Gastrocnemius medialis (tissue), 4 donors: ENCODE measurements at places on chromosomes 7 and 10. TPM values are rescaled to one million over a fixed set of nuclear protein-coding genes. Genes with fewer than 3 reads are reported as not detected.
A peak's percentile ranks its signal among the peaks of the same experiment; 100 is the strongest.

The CDC14C gene
- total RNA-seq, result not detected

The LRRC17 gene
- total RNA-seq, result not detected

The HACD1 gene
- total RNA-seq, result 39.0 TPM

The SDK1 gene
- total RNA-seq, result 1.3 TPM

The SH2D4B gene
- total RNA-seq, result not detected

DNA sequence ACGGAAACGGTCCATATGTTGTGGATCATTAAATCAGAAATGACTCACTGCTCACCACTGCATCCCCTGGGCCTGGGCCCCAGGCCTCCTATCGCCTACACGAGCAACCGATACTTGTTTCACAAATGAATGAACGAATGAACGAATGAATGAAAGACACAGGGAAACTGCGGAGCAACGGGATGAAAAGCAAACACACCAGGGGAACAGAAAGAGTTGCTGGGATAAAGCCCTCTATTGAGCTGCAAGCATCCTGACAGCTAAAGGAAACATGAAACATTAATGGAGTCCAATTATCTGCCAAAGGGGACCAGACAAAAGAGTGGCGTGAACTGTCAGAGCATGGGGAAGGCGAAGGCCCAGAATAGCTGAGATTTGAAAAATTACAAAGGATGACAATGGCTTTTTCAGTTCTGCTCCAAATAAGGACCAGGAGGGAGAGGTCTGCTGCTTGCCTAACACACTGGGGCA is 92.1 kb downstream of the GRB10 start:
- H3K27me3 ChIP-seq, result no peaks in the 10 kb centered on the region
- H3K4me3 ChIP-seq, result no peak overlapping the region
- no peak for DNase-seq

DNA sequence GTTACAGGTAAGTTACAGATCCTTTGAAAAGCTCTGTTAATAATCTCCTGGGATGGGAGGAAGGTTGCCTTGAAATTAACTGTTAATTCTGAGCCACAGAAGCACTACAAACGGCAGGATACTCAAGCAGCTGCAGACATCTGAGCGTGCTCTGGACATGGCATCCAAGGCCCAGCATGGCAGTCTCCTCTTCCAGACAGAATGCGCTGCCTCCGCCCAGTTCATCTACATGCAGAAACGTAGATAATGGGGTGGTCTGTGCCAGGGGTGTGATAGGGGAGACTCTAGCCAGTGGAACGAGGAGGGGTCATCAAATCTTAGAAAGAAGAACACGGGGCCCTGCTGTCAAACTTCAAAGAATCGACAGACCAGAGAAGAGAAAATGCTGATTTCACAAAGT is 13.8 kb downstream of the VIPR2 start:
- peaks cover 7% of the 10 kb centered on the region for H3K4me1 ChIP-seq
- DNase-seq, result no peak
- H3K27ac ChIP-seq, result no peak overlapping the region
- no peaks in the 10 kb centered on the region for H3K36me3 ChIP-seq

DNA sequence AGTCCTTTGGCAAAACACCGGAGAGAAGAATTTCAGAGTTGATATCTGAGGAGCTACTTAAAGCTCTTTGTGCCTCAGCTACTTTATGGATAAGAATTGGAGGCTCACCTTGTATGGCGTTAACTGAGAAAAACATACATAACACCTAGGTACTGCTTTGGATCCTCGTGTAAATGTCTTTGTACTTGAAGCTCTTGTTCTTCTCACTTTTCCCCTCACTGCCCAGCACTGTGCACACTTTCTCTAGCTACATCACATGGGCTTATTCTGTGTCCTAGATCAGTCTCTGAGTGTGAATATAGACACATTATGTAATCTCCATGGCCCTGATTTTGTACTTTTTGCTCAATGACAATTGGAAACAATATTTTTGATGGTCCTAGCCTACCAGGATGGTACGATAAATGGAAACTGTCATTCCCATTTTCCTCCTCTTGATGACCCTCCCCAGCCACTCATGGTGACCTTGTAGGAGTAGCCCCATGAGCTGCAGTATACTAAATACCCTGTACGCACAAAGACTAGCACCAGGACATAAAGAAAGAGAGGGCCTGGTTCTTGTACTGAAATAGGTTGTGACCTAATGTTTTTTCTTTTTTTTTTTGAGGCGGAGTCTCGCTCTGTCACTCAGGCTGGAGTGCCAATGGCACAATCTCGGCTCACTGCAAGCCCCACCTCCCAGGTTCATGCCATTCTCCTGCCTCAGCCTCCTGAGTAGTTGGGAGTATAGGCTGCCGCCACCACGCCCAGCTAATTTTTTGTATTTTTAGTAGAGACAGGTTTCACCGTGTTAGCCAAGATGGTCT is 22.1 kb downstream of the STAMBPL1 start:
- no peak overlapping the region for H3K4me3 ChIP-seq
- no peaks in the 10 kb centered on the region for H3K36me3 ChIP-seq
- peaks cover 4% of the 10 kb centered on the region for H3K4me1 ChIP-seq
- no peak overlapping the region for H3K27ac ChIP-seq

GRCh38 chr7:47435889-47436312 is 146.0 kb downstream of the TNS3 start:
- no peaks in the 10 kb centered on the region for H3K27me3 ChIP-seq
- peak; percentile 41 for DNase-seq
- no peaks in the 10 kb centered on the region for H3K36me3 ChIP-seq
- no peaks in the 10 kb centered on the region for H3K4me1 ChIP-seq
- no peak overlapping the region for H3K27ac ChIP-seq

GRCh38 chr7:155588468-155588998 is 42.2 kb upstream of the CNPY1 start:
- H3K27ac ChIP-seq, result no peak overlapping the region
- no peak overlapping the region for H3K4me3 ChIP-seq
- no peaks in the 10 kb centered on the region for H3K36me3 ChIP-seq
- peaks cover 9% of the 10 kb centered on the region for H3K4me1 ChIP-seq

DNA sequence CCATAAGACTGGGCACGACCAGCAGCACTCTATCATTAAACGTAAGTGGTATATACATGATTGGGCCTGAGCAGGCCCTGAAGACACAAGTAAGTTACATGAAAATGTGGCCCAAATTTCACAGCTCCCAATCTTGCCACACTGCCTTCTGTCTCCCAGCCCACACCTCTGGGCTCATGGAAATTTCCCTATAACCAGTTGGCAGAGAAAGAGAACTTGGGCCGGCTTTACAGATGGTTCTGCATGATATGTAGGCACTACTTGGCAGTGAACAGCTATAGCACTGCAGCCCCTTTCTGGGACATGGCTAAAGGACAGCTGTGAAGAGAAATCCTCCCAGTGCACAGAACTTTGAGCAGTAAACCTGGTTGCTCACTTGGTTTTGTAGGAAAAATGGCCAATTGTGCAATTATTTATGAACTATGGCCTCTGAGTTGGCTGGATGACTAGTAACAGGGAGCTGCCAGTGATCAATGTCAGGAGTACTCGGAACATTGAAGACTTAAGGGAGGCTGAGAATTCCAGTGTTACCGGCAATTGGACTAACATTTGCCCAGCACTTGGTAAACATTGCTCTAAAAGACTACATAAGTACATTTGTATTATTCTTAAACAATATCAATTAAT is 1006.6 kb upstream of the LRRN3 start:
- H3K4me3 ChIP-seq, result no peak overlapping the region
- H3K4me1 ChIP-seq, result no peaks in the 10 kb centered on the region
- no peaks in the 10 kb centered on the region for H3K27me3 ChIP-seq
- no peak for DNase-seq

- no peaks in the 10 kb centered on the region for H3K27me3 ChIP-seq
- no peak for DNase-seq
- H3K4me3 ChIP-seq, result no peak overlapping the region
- H3K27ac ChIP-seq, result no peak overlapping the region
- no peaks in the 10 kb centered on the region for H3K4me1 ChIP-seq
- no peaks in the 10 kb centered on the region for H3K36me3 ChIP-seq
These were observed 52.2 kb upstream of the ZPBP start for GRCh38 chr7:50145226-50145625.

DNA sequence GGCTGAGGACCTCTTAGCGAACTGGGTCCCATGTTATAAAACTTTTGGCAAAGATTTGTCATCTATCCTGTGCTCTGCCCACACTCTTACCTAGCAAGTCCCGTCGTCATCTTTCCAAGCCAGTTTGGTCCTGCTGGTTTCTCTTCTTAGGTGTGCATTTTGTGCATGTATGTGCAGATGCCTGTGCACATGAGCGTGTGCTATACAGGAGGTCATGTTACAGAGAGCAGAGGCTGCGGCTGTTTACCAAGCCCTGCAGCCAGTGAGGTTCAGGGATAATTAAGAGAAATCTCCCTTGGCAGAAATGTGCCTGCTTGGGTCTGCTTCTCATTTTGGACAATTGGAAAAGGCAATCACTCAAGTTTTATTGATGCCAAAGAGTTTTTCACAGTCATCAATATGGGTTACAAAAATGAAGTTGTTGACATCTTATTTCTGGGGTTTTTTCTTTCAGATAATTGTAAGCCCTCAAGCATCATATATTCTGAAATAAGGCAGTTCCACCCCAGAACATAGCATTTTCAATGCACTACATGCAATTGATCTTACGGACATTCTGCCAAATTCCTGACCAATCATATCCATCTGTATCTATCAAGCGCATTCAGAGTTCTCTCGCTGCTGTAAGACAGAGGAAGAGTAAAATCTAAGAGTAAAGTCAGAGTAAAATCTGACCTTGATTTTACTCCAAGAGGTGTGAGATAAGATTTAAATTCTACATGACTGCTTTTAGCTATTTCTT is 361.4 kb upstream of the ZNF32 start:
- no peak overlapping the region for H3K4me3 ChIP-seq
- H3K4me1 ChIP-seq, result no peaks in the 10 kb centered on the region
- H3K36me3 ChIP-seq, result no peaks in the 10 kb centered on the region
- no peak overlapping the region for H3K27ac ChIP-seq
- no peak for DNase-seq
- H3K27me3 ChIP-seq, result no peaks in the 10 kb centered on the region
